Camera-type eye (tissue), 1 donor: ENCODE measurements at places on chromosomes 5 and 9. TPM values are rescaled to one million over a fixed set of nuclear protein-coding genes. Genes with fewer than 3 reads are reported as not detected.

Gene SNCAIP
- total RNA-seq, result 25.5 TPM

Gene FOXB2
- total RNA-seq, result not detected

Gene ARSB
- 31.9 TPM for total RNA-seq

Gene NFIB
- total RNA-seq, result 115 TPM

Gene TIMD4
- total RNA-seq, result not detected
